Karpas-422 (cell line): ENCODE measurements at places on chromosomes 7 and 10.

- H3K27ac ChIP-seq, result no peak overlapping the region
- no peak for DNase-seq
Measured at GRCh38 chr7:64621656-64622055, 44.3 kb upstream of the ZNF107 start.

DNA sequence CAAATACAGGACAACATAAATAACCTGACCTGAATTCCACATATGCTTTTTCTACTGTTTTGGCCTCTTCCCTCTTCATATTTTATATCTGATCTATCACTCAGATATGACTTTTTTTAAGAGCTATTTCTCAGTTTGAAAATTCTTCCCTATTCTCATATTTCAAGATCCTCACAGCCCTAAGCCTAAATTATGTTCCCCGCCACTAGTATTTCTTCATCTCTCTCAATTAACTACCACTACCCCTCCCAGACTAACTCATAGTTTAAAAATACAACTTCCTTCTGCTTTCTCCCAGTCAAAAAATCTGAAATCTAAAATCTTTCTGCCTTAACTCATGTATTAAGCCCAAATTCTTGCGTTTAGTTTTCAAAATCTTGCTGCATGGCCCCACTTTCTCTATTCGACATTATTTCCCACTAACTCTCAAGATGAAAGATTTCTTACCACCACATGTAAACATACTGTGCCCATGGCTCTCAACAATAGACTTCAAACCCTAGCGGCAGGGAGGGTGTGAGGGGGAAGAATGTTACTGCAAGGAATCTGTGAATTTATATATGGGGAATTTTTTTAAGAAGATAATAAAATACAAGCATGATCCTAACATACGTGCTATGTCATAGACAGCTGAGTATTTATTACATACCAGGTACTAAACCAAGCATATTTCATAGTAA lies 64.6 kb downstream of the TFEC start:
- no peaks in the 10 kb centered on the region for H3K4me1 ChIP-seq
- H3K27ac ChIP-seq, result no peak overlapping the region
- H3K36me3 ChIP-seq, result no peaks in the 10 kb centered on the region

DNA sequence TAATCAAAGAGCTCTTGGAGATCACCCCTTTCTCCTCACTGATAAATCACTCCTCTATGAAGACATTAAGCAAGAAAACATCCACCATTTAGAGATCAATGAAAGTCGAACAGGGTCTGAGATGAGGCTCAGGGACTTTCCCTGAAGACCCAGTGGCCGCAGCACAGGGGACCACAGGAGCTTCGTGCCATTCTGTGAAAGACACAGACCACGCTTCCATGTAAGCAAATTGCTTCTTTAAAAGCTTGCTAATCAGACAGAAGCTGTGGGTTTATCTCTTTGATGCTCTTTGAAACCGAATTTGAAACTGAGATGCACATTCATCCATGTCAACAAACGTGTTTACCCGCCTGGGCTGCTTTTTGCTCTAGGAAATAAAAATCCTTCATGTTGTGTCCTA lies 231.9 kb upstream of the PPP2R2D start:
- H3K4me3 ChIP-seq, result no peak overlapping the region
- H3K36me3 ChIP-seq, result no peaks in the 10 kb centered on the region
- no peaks in the 10 kb centered on the region; the same call in 1 of the 2 replicates for H3K27me3 ChIP-seq
- no peaks in the 10 kb centered on the region for H3K4me1 ChIP-seq

DNA sequence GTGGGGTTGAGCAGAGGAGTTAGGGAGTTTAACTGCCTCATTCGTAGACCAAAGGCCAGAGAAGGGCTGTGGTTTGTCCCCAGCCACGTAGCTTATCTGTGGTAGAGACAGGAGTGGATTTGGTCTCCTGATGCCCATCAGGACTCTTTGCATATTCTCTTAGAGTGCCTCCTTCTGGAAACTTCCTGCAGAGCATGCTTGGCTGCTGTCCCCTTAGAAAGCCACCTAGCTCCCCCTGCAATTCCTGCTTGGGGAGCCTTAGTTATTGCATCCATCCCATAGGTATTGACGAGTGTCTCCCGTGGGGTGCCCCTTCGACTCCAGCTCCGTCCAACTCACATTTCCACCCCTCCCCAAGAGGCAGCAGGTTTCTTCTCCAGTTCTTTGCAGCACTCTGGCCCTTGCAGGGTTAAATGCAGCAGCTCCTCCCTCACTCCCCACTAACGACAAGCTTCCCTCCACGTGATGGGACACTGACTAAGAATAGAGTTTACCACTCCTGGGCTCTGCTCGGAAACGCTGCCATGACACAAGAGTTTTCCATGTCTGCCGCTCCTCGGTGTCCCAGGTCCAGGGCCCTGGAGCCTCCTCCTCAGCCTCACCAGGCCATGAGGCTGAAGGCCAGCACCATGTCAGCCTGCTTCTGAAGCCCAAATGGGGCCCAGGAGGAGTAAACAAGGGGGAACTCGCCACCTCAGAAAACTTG lies 147.8 kb upstream of the UNC5B start:
- no peak overlapping the region for H3K27ac ChIP-seq
- peak; percentile 52 for DNase-seq
- no peak overlapping the region for H3K4me3 ChIP-seq
- no peaks in the 10 kb centered on the region for H3K27me3 ChIP-seq

DNA sequence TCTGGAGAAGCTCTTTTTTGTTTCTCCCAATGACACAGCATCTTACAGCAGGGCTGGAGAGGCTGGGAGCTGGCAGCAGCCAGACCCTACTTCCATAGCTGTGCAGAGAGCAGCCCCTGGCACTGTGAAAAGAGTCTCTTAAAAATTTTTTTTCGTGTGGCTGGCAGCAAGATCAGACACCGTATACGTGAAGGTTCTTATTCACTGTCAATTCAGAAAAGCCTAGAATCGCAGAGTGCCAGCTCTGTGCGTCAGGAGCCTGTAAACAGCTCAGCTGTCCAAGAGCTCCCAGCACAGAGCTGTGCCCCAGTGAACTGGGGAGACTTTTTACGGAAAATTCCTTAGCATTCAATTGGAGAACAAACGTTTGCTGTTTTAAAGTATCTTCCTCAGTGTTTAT lies 6.5 kb downstream of the BAG3 start:
- no peak overlapping the region for H3K4me3 ChIP-seq
- H3K36me3 ChIP-seq, result no peaks in the 10 kb centered on the region
- no peak for DNase-seq
- H3K27ac ChIP-seq, result no peak overlapping the region
- H3K4me1 ChIP-seq, result peaks cover 10% of the 10 kb centered on the region

- peaks cover 3% of the 10 kb centered on the region for H3K36me3 ChIP-seq
- no peaks in the 10 kb centered on the region for H3K4me1 ChIP-seq
- no peak overlapping the region for H3K27ac ChIP-seq
- no peak for DNase-seq
- H3K27me3 ChIP-seq, result no peaks in the 10 kb centered on the region
- no peak overlapping the region for H3K4me3 ChIP-seq
Measured at GRCh38 chr7:842431-843031, 10.3 kb downstream of the SUN1 start.

- H3K27ac ChIP-seq, result no peak overlapping the region
- H3K4me3 ChIP-seq, result no peak overlapping the region
- no peaks in the 10 kb centered on the region for H3K4me1 ChIP-seq
- DNase-seq, result no peak
- H3K36me3 ChIP-seq, result no peaks in the 10 kb centered on the region
Measured at GRCh38 chr10:128448796-128449195, 322.6 kb upstream of the MKI67 start.

- H3K27me3 ChIP-seq, result no peaks in the 10 kb centered on the region
- H3K4me1 ChIP-seq, result no peaks in the 10 kb centered on the region
- no peak overlapping the region for H3K4me3 ChIP-seq
- no peaks in the 10 kb centered on the region for H3K36me3 ChIP-seq
Measured at GRCh38 chr7:73705551-73705920, 13.9 kb downstream of the STX1A start.

DNA sequence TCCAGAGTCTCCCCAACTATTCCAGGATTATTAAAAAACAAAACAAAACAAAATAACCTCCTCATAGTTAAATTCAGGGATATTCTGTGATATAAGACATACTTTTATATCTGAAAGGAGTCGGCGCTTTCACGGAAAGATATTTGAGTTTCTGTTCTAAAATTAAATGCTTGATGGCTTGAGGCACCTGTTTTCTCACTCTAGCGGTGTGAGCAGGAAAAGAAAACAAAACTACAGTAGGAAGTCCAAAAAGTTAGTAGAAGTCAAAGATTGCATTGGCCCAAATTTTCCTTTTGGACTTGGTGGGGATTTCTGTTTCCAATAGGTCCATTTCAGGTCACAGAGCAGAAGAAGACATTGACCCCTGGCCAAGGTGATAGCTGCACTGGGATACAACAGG lies 716.1 kb upstream of the POT1 start:
- DNase-seq, result no peak
- no peaks in the 10 kb centered on the region for H3K27me3 ChIP-seq
- H3K36me3 ChIP-seq, result no peaks in the 10 kb centered on the region

DNA sequence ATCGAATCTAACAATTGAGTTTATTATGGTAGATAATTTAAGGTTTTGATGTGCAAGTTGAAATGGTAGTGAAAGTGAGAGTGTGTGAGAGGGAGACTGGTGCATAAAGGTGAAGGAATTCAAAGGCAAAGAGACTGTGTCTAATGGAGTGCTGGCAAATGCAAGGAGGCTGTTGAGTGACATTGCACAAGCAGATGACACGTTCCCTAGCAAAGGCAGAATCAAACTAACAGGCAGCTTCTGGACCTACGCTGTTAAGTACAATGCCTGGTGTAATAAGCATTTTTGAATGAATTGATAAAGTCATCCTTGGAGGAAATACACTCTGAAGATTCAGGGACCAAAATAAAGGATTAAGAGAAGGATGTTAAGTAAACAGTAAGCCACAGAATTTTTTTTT lies 11.7 kb upstream of the GPR141 start:
- no peak for DNase-seq
- H3K4me3 ChIP-seq, result no peak overlapping the region
- no peaks in the 10 kb centered on the region for H3K4me1 ChIP-seq
- H3K36me3 ChIP-seq, result no peaks in the 10 kb centered on the region
- no peak overlapping the region for H3K27ac ChIP-seq

- peaks cover 6% of the 10 kb centered on the region for H3K4me1 ChIP-seq
- H3K4me3 ChIP-seq, result no peak overlapping the region
Measured at GRCh38 chr7:129210989-129211312, 13.9 kb upstream of the AHCYL2 start.

- no peaks in the 10 kb centered on the region for H3K27me3 ChIP-seq
- peaks cover 7% of the 10 kb centered on the region for H3K4me1 ChIP-seq
- DNase-seq, result no peak
- H3K27ac ChIP-seq, result no peak overlapping the region
- H3K36me3 ChIP-seq, result no peaks in the 10 kb centered on the region
- no peak overlapping the region for H3K4me3 ChIP-seq
Measured at GRCh38 chr10:71600849-71601248, 118.7 kb downstream of the C10orf105 start.

DNA sequence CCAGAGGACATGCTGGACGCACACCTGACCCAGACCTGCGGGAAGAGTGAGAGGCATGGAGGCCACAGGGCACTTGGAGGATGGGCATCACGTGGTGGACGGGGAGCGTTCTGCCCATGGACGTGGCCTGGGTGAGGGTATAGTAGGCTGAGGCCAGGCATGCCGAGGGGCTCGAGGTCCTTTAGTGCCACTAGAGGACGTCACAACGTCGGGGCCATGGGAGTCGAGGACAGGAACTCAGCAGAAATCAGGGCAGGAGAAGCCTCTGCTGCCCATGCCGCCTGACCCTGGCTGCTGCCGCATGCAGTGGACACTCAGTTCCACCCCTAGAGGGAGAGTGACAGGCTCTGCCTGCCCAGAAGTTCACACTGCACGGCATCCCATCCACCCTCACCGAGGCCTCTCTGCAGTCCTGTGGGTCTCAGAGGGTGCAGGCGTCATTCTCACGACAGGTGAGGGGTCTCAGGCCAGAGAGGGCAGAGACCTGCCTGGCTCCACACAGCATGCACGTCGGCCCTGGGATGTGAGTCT lies 198.7 kb downstream of the ADARB2 start:
- no peak overlapping the region for H3K4me3 ChIP-seq
- no peaks in the 10 kb centered on the region for H3K36me3 ChIP-seq
- no peaks in the 10 kb centered on the region for H3K4me1 ChIP-seq

DNA sequence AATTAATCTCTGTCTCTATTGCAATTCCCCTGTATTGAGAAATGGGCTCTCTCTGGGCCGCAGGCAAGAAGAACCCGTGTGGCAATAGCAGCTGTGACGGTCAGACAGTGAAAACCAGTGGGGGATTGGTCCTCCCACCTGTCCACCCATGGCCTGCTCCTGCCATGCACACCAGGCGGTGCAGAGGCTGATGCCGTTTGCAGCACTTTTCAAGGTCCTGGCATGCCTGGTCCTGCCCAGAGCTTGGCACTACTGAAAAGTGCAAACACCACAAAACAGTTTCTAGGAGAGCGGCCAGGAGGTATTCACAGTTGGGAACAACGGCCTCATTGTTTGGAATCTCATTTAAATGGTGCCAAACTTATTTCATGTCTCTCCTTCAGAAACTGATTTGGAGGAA lies 41.5 kb downstream of the PSPH start:
- peaks cover 6% of the 10 kb centered on the region for H3K4me1 ChIP-seq
- no peaks in the 10 kb centered on the region for H3K27me3 ChIP-seq

DNA sequence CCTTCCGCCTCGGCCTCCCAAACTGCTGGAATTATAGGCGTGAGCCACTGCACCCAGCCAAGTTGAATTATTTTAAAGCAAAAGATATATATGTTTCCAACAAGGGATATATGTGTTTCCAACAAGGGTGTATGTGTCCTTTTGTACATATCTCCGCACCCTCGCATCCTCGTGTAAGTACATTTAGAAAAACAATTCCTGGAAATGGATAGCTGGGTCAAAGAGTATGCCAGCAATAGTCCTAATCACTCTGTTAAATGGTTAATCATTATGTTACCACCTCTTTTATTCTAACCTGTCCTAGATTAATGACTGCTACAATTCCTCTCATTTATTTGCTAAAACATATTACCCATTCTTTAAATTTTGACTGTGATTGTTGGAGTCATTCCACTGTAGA lies 28.0 kb downstream of the OR9A2 start:
- no peaks in the 10 kb centered on the region for H3K27me3 ChIP-seq
- no peak overlapping the region for H3K27ac ChIP-seq
- H3K4me1 ChIP-seq, result peaks cover 10% of the 10 kb centered on the region
- no peak overlapping the region for H3K4me3 ChIP-seq

DNA sequence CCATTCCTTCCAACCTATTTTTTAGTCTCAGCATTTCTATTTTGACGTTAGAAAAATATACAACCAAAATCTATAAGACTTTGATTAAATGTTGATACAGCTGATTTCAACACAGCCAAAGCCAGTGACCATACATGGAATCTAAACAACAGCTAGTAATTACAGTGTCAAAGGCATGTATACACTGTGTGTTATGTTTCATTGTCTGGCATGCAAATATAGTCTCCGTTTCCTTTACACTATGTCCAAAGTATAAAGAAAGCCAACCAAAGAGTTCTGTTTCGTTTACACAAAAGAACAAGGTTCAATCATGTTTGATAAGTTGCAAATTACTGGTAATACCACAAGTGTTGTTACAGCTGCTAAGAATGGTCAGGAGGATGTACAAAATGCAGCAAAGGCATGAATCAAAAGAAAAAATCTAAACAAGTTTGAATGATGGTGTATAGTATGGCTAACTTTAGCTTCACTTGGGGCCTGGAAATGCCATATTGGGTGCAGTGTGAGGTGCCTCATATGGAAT lies 268.3 kb upstream of the FERD3L start:
- no peaks in the 10 kb centered on the region for H3K27me3 ChIP-seq
- no peak overlapping the region for H3K27ac ChIP-seq
- no peaks in the 10 kb centered on the region for H3K36me3 ChIP-seq

GRCh38 chr7:116210345-116211005 lies at the start of gene TES:
Gene TES, plus strand, starts transcription at chr7:116210539. Its CDS starts 169 bp downstream, at chr7:116210708.
- H3K4me1 ChIP-seq, result peaks cover 10% of the 10 kb centered on the region
- no peak within 1 kb of the TSS for H3K27ac ChIP-seq
- no peaks in the 10 kb centered on the region for H3K36me3 ChIP-seq
- H3K4me3 ChIP-seq, result peak within 1 kb of the TSS; percentile 37; the same call in 1 of the 2 replicates

- no peak overlapping the region for H3K4me3 ChIP-seq
- H3K36me3 ChIP-seq, result no peaks in the 10 kb centered on the region
- no peak for DNase-seq
- H3K27ac ChIP-seq, result no peak overlapping the region
Measured at GRCh38 chr7:65820287-65820950, 52.5 kb upstream of the VKORC1L1 start.
